ENCODE measurements at places on chromosomes 11 and 22.

- DNase-seq, result no peak
Measured at GRCh38 chr11:78027759-78028158, 4.7 kb upstream of the KCTD14 start.

- no peak for DNase-seq
Measured at GRCh38 chr11:62431171-62431901, 12.5 kb downstream of the SCGB1A1 start.

- DNase-seq, result no peak
Measured at GRCh38 chr11:133553885-133554740, 21.8 kb upstream of the OPCML start.

DNA sequence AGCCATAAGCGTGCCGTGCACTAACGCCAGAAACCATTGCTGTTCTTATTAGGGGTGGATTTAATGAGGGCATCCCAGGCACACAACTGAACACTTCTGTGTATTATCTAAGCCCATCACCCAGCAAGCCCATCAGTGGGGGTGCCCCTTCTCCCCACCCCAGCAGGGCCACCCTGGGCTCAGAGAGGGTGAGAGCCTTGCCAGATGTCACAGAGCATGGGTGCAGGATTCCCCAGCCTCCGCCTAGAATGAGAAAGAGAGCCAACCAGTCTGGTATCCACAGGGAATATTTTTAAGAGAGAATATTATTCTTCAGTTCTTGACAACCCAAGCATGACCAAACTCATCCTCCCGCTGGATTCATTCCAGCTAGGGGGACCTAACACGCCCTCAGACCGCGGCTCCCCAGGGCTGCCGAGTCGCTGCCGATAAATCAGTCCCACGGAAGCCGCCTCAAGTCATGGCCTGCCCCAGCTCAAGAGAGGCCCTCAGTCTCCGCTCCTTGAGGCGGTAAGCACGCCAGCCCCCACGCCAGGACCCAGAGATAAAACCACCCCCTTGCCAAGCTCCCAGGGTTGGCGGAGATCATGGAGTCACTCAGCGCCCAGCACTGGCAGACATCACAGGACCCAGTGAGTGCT is 47.2 kb downstream of the MN1 start:
- no peak for DNase-seq

DNA sequence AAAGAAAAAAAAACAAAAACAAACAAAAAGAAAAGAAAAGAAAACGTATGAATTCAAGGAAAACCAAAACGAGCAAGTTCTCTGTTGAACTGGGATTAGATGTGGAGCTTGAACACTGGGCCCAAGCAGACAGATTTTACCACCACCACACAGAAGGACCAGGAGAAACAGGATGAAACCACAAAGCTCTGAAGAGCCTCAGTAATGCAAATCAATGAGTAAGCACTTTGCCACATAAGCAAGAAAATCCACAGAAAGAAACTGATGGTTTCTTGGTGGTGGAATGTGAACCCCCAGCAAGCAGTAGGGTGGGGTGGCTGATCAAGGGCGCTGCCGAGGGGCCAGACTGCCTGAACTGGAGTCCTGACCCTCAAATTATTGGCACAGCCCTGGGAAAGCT is 50.9 kb upstream of the NFRKB start:
- no peak for DNase-seq

DNA sequence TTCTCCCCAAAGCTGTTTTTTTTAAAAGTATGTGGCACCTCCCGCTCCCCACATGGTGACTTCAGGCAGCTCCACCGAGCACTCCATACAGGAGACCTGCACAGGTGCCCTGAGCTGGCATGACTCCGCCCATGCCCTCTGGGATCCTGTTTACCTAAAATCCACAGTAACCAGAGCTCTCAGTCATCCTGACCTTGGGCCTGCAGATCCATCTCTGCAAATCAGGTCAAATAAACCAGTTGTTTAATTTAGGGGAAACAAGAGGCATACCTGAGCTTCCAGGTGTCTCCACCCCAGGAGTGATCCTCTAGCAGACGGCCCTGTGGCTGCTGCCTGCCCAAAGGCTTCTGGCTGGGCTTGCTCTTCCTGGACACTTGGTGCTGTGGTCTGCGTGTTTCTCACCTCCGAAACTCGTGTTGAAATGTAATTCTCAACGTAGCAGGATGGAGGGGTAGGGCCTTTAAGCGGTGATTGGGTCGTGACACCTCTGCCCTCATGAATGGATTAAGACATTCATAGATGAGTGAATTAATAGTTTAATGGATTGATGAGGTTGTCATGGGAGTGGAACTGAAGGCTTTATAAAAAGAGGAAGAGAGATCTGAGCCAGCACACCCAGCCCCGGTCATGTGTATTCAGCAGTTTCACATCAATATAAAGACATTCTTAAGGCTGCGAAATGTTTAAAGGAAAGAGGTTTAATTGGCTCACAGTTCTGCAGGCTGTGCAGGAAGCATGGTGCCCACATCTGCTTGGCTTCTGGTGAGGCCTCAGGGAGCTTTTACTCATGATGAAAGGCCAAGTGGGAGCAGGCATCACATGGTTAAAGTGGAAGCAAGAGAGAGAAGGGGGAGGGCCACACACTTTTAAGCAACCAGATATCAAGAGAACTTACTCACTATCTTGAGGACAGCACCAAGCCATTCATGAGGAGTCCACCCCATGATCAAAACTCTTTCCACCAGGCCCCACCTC is 34.1 kb downstream of the LINC01488 start:
- DNase-seq, result peak; percentile 98

DNA sequence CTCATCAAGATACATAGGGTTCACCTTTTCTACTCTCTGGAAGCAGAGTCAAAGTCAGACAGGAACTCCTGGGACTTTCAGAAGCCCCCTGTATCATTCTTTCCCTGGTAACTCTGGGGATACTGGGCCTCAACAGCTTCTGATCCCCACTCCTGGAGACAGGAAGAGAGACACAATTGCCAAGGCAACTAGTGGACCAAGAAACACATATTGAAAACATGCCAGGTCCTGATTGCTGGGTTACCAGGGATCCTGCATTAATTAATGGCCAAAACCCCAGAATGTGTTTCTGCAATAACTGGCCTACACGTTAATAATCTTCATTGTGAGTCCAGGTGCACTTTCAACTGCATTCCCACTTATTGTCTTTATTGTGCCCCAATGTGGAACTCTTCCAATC is 260.8 kb upstream of the POU2AF2 start:
- DNase-seq, result no peak

DNA sequence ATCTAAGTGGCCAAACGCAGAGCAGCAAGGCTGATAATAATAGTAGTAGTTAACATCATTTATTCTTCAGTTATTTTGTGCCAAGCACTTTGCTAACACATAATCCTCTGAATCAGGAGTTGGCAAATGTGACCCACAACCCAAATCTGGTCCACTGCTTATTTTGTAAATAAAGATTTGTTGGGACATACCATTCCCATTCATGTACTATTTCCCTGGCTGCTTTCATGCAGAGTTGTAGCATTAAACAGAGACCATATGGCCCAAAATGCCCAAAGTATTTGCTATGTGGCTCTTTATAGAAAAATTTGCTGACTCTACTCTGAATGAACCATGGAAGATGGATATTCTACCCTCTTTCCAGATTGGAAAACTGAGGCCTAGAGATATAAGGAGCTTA is 50.3 kb downstream of the COMMD9 start:
- DNase-seq, result no peak

GRCh38 chr11:88305430-88305829 is 32.1 kb downstream of the CTSC start:
- no peak for DNase-seq

GRCh38 chr22:38303974-38304373 is 13.3 kb downstream of the CSNK1E start:
- DNase-seq, result no peak

DNA sequence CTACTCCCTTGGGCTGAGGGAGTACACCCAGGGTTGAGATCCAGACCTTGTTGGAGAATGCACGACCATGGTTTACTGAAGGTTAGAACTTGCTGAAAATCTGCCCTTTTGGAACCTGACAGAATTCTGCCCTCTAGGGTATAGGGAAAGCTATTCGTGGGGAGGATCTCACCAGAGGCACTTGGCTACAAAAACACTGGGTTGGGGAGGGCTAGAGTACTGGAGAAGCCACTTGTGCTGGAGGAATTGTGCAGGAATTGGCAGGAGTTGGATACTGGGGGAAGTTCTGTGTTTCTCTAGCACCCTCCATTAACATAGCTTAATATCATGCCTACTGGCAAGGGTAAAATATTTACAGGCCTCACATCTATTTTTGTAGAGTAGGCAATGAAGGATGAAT is 55.8 kb downstream of the PPME1 start:
- DNase-seq, result peak; percentile 38

- DNase-seq, result no peak
Measured at GRCh38 chr11:72179049-72179803, 12.7 kb upstream of the FOLR1 start.

DNA sequence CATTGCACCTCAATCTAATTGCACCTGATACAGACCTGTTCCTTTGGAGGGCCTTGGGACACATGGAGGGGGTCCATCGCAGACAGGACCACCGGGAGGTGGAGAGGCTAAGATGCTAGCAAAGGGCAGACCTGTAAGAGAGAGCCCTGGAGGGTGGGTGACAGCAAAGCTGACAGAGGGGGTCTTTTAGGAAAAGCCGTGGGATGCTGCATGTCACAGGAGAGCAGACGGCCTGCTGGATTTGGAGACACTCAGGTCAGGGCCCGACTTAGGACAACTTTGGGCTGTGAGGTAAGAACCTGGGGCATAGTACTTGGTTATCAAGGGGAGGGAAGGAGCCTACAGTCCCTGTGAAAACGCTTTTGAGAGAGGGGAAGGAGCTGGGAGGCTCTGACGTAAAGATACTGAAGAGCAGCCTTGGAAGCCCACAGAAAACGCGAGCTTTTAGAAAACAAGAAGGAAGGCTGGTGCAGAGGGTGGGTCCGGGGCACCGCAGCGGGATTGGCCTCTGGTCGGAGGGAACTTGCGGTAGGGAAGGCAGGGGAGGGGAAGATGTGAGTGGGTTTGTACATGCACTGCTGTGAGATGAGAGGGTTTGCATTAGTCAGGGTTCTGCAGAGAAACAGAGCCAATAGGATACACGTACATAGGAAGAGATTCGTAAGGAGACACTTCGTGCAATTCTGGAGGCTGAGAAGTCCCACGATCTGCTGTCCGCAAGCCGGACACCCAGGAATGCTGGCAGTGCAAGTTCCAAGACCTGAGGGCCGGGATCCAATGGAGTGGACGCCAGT is 868.5 kb downstream of the TBC1D22A start:
- no peak for DNase-seq

GRCh38 chr11:19952116-19952605 is 208.1 kb downstream of the DBX1 start:
- DNase-seq, result no peak

- DNase-seq, result no peak
Measured at GRCh38 chr11:126147208-126148111, 64.0 kb downstream of the RPUSD4 start.

- no peak for DNase-seq
Measured at GRCh38 chr11:115384236-115384635, 120.0 kb downstream of the CADM1 start.

DNA sequence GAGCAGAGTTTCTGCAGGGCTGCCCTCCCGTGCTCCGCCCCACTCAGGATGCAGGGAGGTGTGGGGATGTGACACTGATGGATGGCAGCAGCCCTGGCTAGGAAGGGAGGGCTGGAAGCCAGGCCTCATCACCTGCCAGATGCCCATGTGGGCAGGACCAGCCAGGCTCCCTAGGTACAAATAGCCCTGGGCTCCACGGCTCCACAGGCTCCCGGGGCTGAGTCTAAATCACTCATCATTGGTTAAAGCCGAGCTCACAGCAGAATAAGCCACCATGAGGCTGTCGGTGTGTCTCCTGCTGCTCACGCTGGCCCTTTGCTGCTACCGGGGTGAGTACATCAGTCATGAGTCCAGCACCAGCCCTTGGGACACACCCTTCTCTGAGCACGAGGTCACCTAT is at the start of gene SCGB1D1:
Gene SCGB1D1, plus strand, starts transcription at position 206 of the 400 bp plus-strand sequence. Its CDS starts 69 bp downstream, at position 275.
- no peak for DNase-seq

DNA sequence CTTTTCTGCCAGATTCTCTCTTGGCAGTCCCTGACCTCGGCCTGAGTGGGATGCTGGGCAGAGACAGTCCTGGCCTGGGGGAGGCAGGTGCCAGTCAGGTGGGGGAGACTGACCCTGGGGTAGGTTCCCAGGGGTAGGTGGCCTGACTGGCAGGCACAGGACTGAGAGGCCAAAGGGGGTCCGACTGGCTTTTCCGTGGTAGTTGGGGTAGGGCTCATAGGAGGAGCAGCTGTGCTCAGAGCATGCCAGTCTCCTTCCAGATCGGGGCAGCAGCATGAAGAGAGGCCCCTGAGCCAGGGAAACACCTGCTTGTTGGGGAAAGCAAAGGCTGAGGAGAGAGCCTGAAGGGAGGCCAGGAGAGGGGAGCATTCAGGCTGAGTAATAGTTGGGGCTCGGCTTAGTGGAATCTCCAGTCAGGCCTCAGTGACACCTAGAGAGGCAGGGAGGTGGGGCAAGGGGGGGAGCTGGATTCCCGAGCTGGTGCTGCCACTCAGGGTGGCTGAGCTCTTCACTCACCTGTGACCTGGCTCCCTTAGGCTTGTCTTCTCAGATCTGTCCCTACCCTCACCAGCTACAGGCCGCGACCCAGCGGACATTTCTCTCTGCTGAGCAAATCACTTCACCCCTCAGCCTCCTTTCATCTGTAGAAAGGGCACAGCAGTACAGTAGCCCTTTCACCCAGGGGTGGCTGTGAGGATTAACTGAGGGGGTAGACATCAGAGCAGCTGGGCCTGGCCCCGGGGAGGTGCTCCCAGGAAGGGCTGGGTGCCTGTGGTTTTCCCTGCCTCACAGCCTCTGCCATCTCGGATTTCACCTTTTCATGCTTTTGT is 26.2 kb downstream of the MCM5 start:
- DNase-seq, result no peak

- DNase-seq, result no peak
Measured at GRCh38 chr22:38623351-38623750, 32.8 kb downstream of the FAM227A start.

GRCh38 chr11:131916638-131917037 is 546.2 kb downstream of the NTM start:
- DNase-seq, result no peak

DNA sequence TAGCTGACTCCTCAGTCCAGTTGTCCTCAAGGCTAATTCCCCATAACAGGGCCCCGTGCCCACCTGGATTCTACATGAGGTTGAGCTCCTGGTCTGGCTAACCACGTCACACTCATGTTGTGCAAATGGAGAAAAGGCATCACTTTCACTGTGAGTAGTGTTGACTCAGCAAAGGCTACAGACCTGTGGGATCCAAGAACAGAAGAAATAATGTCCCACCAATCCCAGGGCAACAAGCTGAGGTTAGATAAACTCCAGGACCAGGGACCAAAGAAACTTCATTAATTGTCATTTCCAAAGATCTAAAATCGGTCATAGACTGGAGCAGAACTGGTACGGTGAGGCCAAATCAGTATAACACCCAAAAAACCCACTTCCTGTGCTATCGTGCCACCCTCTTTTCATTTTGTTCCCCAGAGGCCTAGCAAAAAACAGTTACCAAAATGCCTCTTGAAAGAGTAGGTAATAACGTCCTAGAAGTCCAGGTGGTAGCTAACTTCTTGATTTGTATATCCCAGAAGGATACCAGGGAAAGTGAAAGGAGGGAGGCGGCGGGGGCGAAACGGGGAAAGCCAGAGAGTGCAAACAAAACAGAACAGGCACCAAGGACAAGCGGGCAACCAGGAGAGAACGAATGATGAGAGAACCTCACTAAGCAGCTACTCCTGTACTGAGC is 1.4 kb downstream of the PCSK7 start:
- no peak for DNase-seq

Data from T47D (cell line).